ENCODE measurements at places on chromosomes 13 and 19. TPM values are rescaled to one million over a fixed set of nuclear protein-coding genes. Genes with fewer than 3 reads are reported as not detected.

The PPP1R12C gene
- polyA plus RNA-seq = 7.4 TPM

The C19orf18 gene
- not detected for polyA plus RNA-seq

The BBC3 gene
- polyA plus RNA-seq = 5.1 TPM

The GGN gene
- not detected for polyA plus RNA-seq

The MTUS2 gene
- 0.06 TPM for polyA plus RNA-seq

The ZNF492 gene
- 0.11 TPM for polyA plus RNA-seq

The DCUN1D2 gene
- polyA plus RNA-seq = 10.2 TPM

The BRSK1 gene
- 0.34 TPM for polyA plus RNA-seq

The ZNF230 gene
- 4.7 TPM for polyA plus RNA-seq

The DAND5 gene
- not detected for polyA plus RNA-seq

The ZNF567 gene
- 9.4 TPM for polyA plus RNA-seq

The GIPR gene
- not detected for polyA plus RNA-seq

The LGI4 gene
- not detected for polyA plus RNA-seq

The DHDH gene
- polyA plus RNA-seq = 0.39 TPM

The EPN1 gene
- polyA plus RNA-seq = 29.9 TPM

The ATP5F1D gene
- 339 TPM for polyA plus RNA-seq

The ZBTB32 gene
- polyA plus RNA-seq = 31.6 TPM

The PCP2 gene
- not detected for polyA plus RNA-seq

The SEMA6B gene
- not detected for polyA plus RNA-seq

The FAM216B gene
- not detected for polyA plus RNA-seq

The DZIP1 gene
- polyA plus RNA-seq = not detected

The ZNF431 gene
- 19.8 TPM for polyA plus RNA-seq

The SELENOV gene
- not detected for polyA plus RNA-seq

The OR7D2 gene
- 0.43 TPM for polyA plus RNA-seq

The CFD gene
- polyA plus RNA-seq = 6.3 TPM

The CGB7 gene
- not detected for polyA plus RNA-seq

The IGSF23 gene
- not detected for polyA plus RNA-seq

The CGB2 gene
- not detected for polyA plus RNA-seq

The NDUFA11 gene
- polyA plus RNA-seq = 371 TPM

The DACT3 gene
- not detected for polyA plus RNA-seq

The UHRF1 gene
- not detected for polyA plus RNA-seq

The ZNF708 gene
- 10.9 TPM for polyA plus RNA-seq

The RUBCNL gene
- 82.6 TPM for polyA plus RNA-seq

The TNFSF11 gene
- polyA plus RNA-seq = not detected

The GAPDHS gene
- polyA plus RNA-seq = not detected

The MATK gene
- 5.9 TPM for polyA plus RNA-seq

The GPC6 gene
- not detected for polyA plus RNA-seq

All from IgD-negative memory B cell (primary cell).